Mammary microvascular endothelial cell (primary cell): ENCODE measurements at places on chromosomes 12 and 14. TPM values are rescaled to one million over a fixed set of nuclear protein-coding genes. Genes with fewer than 3 reads are reported as not detected.

C12orf50 gene
- total RNA-seq = not detected in 2 replicates

DBX2 gene
- total RNA-seq = not detected in 2 replicates

SERPINA9 gene
- not detected in 2 replicates for total RNA-seq

MLXIP gene
- total RNA-seq = 16.3 and 17.4 TPM in 2 replicates

FGF23 gene
- total RNA-seq = not detected in 2 replicates

GSC gene
- not detected in 2 replicates for total RNA-seq
